ENCODE measurements at places on chromosomes 7 and 10.

GRCh38 chr7:108236681-108237415 is 106.7 kb upstream of the LAMB4 start:
- DNase-seq: no peak

DNA sequence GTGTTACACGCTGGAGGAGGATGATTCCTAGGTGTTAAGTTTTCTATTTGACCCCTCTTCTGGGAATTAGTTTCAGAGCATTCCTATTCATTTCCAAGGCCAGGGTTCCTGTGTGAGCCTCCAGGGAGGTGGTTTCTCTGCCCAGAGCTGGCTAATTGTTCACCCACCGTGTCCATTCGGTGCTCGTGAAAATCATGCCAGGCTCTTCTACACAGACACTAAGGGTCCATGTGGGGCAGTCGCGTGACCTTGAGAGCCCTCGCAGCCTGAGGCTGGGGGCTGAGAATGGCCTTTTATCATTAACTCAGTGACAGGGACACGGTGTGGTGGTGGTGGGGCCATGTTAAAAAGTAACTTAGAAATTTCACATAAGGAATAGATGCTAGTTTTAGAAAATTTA is 83.7 kb downstream of the EMX2 start:
- DNase-seq: no peak

DNA sequence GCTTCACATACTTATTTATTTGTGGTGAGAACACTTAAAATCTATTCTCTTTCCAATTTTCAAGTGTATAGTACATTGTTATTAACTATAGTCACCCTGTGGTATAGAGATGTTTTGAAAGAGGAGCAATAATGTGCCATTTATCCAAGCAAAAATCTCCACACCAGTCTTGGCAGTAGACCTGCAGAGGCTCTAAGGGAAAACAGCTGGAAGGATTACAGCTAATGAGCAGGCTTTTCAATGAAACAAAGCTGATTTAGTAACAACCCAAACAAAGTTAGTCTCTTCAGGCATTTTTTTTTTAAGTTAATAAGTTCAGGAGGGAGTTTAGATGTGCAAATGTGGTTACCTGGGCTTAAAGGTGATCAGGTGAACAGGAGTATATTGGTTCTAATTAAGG is 101.9 kb downstream of the EVX1 start:
- no peak for DNase-seq

DNA sequence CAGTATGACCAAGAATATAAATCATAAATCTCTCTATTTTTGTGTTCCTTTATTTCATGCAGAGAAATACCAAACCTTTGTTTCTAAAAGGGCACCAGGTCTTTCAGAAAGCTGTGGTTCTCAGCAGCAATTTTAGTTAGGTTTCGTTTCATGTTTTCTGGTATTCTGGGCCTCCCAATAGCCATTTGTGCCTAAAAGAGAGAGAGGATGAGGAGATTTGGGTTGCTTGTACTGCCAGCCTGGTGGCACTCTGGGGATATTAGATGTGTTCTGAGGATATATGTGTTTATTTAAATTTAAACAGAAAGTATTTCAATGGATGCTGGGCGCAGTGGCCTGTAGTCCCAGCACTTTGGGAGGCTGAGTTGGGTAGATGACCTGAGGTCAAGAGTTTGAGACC is 471.7 kb downstream of the AUTS2 start:
- DNase-seq: no peak

DNA sequence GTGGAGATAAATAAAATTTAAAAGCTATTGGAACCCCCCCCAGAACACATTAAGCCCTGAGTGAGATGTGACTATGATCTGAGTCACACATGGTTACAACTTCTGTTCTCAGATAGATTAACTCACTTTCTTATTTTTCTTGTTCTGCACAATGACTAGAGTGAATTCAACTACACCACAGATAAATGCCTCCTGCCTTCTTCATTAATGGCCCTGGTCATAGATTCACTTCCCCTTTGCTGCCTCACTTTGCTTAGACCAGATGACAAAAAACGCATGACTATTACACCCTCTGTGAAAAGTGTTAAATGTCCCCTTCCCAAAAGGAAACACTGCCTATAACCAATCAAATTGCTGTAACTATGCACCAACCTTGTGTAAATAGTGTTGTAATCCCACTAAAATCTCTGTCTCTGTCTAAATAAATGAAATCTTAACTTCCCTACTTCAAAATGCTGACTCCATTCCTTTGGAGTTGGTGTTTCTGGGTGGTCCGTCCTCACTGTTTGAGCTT is 49.4 kb downstream of the AKR1D1 start:
- no peak for DNase-seq

DNA sequence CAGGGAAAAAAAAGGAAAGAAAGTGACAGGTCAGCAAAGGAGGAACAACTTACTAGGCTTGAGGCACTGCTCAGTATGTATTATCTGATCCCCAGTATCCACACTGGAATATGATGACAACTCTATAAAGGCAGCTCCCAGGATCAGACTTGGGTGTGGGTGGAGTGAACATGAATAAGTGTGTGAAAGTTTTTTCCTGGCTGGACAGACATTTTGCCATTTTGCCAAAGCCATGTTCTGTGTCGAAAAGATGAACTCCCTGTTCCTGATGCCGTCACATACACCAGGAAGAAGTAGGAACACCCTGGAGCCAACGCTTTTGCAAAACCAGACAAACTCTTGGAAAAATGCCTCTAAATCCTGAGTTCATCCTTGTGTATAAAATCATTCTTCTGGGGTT is 143.2 kb upstream of the MEOX2 start:
- no peak for DNase-seq

- no peak for DNase-seq
Measured at GRCh38 chr7:80334908-80335307, 177.0 kb downstream of the GNAT3 start.

- DNase-seq: no peak
Measured at GRCh38 chr10:122876467-122876855, 2.9 kb downstream of the FAM24B start.

DNA sequence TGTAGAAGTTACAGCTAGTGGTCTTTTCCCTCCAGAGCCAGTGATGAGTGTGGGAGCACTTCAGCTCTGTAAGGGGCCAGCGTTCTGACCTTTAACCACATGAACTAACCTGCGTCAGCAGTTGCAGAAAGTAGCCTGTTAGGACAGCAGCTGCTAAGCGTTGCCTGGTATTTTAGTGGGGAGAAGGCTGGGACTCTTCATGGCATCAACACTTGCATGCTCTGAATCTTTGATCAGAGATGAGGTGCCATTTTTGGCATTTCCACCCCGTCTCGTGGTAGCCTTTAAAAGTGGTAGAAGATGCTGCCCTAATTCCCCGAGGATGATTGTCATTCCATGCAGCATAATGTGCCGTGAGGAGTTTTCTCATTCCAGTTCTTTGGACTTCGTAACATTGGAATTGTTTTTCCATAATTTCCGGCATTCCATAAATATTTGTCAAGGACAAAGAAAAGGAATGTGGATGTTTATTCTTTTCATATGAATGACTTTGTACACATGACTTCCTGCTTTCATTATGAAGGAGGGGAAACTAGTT is 92.2 kb downstream of the AVL9 start:
- DNase-seq: no peak

GRCh38 chr7:139651914-139652313 is 125.9 kb downstream of the HIPK2 start:
- DNase-seq: no peak

GRCh38 chr7:45267262-45267661 is 109.7 kb downstream of the RAMP3 start:
- no peak for DNase-seq

DNA sequence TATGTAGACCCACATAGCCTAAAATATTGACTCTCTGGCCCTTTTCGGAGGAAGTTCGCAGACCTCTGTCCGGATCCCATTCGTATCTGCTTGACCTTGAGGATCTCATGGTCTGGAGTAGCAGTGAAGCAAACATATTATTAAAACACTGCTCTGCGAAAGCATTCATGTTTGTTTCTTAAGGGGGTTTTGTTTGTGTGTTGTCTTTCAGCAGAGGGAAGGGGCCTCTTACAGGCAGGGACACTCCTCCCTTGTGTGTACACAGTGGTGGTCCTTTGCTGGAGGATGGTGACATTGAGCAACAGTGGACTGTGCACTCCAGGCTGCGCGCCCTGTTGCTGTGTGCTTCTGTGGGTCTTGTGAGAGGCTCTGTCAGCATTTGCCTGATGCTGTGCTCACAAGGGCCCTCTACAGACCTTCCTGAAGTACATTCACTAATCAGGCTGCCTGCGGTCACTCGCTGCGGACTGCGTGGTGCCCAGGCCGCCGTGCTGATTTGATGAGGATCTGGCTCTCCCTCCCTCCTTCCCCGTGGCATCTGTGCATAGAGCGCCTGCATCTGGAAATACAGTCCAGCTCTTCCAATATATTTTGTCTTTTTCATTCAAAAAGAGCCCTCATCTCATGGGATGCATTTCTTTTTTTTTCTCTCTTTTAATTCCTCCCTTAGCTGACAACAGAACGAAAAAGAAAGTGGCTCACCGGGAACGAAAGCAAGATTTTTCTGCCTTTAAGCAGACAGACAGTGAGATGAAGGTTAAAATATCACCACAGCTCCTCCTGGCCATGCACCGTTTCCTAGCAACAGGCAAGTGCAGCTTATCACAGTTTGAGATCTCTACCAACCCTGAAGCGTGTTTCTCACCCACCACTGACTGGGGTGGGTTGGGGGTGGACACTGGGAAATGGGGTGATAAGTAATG is 135.8 kb downstream of the CNNM2 start:
- DNase-seq: peak; percentile 9

DNA sequence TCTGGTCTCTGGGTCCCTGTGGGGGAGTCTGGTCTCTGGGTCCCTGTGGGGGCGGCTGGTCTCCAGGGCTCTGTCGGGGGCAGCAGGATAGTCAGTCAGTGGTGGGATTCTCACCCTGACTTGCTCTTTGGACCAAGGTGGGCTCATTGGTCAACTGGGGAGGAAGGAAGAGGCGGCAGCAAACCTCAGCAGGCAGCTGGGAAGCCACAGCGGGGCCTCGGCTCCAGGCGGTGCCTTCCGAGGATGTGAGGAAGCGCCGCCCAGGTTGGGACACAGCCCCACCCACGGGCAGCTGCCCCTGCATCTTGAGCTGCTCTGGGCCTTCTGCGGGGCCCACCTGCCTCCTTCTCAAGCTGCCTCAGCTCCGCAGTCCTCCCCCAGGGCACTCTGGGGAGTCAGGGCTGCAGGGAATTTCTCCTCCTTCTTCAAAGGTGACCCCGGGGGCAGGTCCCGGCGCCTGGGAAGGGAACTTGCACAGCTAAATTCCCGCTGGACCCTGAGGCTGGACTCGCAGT is 20.4 kb upstream of the KNDC1 start:
- DNase-seq: no peak

DNA sequence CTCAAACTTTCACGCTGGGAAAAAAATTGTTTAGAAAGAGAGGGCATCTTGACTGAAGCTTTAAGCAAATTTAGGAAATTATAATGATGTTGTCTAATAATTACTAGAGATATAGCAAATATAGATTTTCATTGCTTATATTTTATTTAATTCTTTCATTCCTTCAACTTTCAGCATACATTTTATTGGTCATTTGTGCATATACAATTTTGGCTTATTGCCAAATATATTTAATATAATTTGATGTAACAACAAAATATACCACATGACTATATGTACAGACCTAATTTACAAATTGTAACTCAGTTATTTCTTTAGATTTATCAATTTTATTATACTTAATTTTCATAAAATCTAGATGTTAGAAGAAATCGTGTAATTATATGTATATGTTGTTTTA is 390.1 kb downstream of the ATRNL1 start:
- DNase-seq: no peak

DNA sequence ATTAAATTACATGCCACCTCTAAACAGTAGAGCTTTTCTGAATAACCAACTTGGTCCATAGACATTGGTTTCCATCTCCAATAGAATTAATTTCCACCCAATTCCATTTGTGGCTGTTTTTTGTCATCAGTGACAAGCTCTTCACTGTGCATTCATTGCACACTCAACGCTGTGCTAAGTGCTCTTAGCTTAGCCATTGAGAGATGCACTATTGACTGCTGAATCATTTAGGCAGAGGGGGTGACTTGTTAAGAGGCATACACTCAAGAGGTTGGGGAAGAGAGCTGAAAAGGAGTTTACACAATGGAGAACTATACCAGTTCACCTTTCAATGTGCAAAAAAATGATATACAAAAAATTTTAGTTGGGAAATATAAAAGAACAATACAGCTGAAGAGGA is 31.9 kb upstream of the CBLL1 start:
- DNase-seq: no peak

DNA sequence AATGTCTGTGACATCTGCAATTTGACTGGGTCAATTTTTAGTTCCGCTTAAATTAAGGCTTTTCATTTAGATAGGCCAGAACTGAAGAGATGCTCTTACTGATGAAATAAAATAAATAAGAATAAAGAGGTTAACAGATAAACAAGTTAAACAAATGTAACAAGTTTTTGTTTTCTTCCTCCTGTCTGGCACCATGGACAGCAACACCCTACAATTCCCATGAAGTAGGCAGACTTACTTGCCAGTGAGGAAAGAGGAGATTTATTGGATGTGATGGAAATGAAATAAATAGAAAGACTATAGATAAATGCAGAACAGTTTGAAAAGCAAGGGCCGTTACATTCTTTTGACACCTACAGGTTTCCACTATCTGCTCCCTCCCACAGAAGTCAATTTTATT is 118.5 kb downstream of the AMPH start:
- no peak for DNase-seq

DNA sequence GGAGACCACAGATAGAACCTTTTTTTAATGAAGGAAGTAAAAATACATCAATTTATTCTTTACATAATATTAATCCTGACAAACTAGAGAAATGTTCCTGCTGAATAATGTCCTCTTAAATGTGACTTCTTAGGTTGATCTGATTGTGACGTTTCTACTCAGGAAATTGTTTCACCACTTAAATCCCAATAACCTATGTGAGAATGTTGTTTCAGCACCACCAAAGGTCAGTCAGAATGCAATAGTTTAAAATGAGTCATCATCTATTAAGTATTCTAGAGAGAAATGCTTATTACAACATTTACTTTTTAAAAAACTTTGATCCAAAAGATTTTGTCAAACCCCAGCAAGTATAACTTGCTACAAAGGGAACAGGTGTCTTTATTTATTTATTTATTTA is 155.4 kb upstream of the CACNA2D1 start:
- DNase-seq: no peak

GRCh38 chr7:128924707-128925588 is 12.8 kb upstream of the IRF5 start:
- no peak for DNase-seq

- DNase-seq: no peak
Measured at GRCh38 chr10:133292919-133293809, 15.5 kb downstream of the TUBGCP2 start.

DNA sequence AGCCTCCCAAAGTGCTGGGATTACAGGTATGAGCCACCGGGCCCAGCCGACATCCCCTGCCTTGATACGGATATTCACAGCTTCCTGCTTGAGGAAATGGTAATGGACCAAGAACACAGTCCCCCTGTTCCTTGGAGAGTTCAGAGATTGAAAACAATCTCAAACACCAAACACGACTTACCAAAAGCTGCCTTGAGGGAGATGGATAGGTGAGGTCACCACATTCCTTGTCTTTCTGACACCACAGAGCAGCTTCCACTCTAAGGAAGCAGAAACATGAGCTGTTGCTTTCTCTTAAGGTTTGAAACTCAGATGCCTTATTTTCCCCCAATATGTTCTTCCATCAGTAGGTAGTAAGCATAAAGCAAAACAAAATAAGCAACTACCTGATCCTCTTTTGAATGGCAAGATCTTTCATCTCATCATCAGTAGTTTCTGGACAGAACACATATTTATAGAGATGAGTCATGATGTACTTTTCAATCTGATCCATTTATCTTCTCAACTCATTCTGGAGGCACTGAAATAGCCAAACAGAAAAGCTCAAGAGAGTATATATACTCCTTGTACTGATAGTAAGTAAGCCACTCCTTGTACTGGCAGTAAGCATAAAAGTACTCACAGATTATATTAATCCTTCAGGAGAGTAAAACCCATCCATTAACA is 199.1 kb upstream of the KCTD7 start:
- DNase-seq: no peak
